ENCODE measurements at places on chromosomes 3 and 15.

- DNase-seq, result no peak
These were observed 150.5 kb downstream of the MECOM start for GRCh38 chr3:169512991-169513390.

- no peak for DNase-seq
These were observed 46.3 kb upstream of the ACKR4 start for GRCh38 chr3:132550579-132551305.

DNA sequence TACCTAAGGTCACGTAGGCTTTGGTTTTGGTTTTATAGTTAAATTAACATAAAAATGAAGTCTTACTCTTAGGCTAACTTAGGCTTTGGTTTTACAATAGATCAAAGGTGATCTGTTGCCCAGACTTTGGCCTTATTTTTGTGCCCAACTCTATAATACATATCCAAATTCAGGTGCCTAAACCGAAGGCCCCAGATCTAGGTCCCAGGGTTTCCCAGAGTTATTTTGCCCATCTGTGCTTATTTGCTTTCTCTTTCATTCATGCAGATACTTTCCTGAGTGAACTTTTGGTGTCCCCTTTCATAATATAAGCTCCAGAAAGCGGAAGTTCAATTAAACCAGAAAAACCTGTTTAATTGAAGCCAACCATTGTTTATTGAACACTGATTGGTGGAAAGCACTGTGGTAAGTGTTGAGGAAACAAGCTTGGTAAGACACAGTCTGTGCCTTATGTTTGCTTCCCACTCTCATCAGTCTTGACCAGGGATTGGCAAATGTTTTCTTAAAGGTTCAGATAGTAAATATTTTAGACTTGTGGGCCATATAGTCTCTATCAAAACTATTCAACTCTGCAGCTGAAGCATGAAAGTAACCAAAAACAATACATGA is 209.7 kb downstream of the WDR72 start:
- no peak for DNase-seq

DNA sequence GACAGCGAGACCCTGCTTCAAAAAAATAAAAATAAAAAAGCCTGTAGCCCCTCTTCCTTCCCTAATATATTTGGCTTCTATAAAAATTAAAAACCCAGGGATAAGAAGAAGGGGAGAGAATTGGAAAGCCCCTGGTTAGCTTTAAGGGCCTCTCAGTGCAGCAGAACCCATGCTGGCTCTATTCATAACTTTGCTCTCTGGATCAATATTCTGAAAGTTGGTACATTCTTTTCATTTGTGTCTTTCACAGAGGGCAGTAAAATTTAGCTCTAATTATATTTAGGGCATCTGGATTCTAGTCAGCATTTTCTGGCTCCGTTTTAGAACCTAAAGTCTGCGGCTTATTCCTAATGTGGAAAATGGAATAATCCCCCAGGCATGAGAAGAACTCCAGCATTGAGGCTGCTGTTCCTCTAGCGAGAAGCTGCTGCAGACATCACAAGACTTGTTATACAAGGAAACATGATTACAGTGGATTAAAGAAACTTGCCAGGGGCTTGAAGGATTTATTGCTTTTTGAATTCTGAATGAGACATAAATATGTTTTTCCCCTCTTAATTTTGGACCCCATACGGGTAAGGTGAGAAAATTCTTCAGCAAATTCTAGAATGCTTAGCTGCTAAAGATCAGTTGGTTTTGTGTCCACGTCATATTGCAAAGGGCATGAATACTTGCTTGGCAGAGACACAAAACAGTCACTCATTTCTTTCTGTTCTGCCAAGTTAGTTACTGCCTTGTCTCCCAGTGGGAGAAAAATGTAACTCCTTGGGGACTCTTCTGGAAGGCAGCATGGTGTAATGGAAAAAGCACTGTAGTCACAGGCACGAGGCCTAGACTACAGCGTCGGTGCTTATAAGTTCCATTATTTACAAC is 177.7 kb downstream of the VGLL4 start:
- no peak for DNase-seq

GRCh38 chr15:100152463-100152862 is 189.3 kb downstream of the ADAMTS17 start:
- DNase-seq, result no peak

DNA sequence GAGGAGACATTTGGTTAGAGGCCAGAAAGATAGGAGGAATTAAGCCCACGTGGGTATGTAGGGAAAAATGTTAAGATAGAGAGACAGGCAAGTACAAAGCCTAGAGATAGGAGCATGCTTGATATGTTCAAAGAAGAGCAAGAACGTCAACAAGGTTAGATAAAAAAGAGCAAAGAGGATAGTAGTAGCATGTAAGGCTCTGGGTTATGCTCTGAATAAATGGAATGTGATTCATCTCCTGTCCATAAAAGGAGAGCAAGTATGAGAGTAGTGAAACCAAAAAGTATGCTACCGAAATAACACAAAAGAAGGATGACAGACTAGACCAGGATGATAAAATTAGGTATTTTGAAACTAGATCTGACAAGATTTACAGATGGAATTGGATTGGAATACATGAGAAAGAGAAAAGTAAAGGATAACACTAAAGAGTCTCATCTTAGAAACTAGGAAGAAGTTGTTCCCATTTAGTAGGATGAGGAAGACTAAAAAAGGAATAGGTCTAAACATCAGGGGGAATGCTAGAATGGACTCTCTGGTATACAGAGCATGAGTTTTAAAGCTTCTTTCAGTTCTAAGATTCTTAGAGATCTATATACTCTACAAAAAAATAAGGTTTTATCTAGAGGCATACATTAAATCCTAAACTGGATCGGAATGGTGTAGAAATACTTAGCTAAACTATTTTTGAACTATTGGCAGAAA is 59.1 kb downstream of the TRPM7 start:
- DNase-seq, result no peak

GRCh38 chr15:73571346-73571745 is 61.8 kb downstream of the NPTN start:
- no peak for DNase-seq

- no peak for DNase-seq
These were observed 216.1 kb downstream of the WNT5A start for GRCh38 chr3:55270976-55271375.

DNA sequence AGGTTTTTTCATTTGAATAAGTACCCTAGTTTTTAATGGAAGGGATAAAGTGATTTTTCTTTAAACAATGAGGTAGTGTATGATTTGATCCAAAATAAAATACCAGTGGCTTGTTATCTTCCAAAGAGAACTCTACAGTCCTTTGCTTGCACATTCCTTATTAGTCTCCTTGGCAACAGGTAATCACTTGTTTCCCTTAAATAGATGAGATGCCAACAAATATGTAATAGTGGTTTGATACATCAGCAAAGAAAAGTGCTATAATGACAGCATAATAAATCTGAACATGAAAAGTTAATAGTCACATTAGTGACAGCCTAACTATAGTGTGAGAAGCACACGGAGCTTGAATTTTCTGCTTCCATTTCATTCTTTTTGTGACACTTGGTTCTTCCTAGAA is 360.2 kb downstream of the ZNF385D start:
- no peak for DNase-seq

- DNase-seq, result no peak
These were observed 98.9 kb downstream of the DNAJB8 start for GRCh38 chr3:128367761-128368160.

GRCh38 chr3:30864836-30865235 is 29.6 kb downstream of the GADL1 start:
- DNase-seq, result no peak

- no peak for DNase-seq
These were observed 122.6 kb downstream of the P2RY1 start for GRCh38 chr3:152957491-152957890.

- DNase-seq, result no peak
These were observed 16.3 kb downstream of the SEC11A start for GRCh38 chr15:84699538-84700191.

GRCh38 chr15:69585937-69586336 is 133.3 kb downstream of the RPLP1 start:
- no peak for DNase-seq

GRCh38 chr3:127226946-127227842 is 34.3 kb downstream of the PRR23E start:
- peak; percentile 17 for DNase-seq

GRCh38 chr15:63948971-63949370 is 97.3 kb downstream of the DAPK2 start:
- DNase-seq, result no peak

DNA sequence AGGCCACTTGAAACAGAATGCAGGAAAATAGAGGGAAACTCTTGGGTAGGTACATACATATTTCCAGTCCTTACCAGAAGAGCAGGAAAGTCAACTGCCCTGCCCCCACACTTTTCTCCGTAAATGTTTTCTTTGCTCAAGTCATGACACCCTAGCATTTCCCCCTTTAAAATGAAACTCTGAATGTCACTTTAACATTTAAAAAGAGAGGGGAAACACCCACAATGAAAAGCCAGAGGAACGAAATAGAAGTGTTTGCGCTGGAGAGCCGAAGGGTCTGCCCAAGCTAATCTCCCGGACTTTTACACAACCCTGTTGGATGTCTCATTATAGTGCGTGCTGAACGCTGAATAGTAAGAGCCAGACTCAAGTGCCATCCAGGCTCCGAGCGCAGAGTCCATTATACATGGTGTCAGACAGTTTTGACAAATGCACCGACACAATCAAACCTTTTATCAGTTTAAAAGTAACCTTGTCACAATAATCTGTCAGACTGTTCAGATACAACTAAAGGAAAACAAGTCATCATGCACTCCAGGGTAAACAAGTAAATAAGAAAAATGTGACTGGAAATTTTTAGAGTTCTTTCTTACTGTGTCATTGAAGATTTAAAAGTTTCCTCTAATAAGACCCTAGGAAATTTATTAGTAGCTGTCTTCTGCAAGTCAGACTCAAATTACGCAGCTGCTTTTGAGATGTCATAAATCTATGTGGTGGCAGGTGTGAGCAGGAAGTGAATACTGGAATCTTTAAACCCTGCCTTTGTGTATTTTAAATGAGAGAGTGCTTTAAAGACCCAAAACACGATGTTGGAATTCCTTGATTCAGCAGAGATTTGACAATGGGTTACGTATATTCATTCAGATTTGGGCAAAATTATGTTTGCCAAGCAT is 159.8 kb downstream of the RBMS3 start:
- DNase-seq, result no peak

GRCh38 chr15:99021027-99021627 is 13.5 kb upstream of the PGPEP1L start:
- DNase-seq, result no peak

- no peak for DNase-seq
These were observed 7.9 kb upstream of the PDE8A start for GRCh38 chr15:84973492-84974460.

GRCh38 chr15:89303986-89304385 is 30.6 kb downstream of the POLG start:
- no peak for DNase-seq

GRCh38 chr3:161199926-161200325 is 21.2 kb upstream of the NMD3 start:
- no peak for DNase-seq

DNA sequence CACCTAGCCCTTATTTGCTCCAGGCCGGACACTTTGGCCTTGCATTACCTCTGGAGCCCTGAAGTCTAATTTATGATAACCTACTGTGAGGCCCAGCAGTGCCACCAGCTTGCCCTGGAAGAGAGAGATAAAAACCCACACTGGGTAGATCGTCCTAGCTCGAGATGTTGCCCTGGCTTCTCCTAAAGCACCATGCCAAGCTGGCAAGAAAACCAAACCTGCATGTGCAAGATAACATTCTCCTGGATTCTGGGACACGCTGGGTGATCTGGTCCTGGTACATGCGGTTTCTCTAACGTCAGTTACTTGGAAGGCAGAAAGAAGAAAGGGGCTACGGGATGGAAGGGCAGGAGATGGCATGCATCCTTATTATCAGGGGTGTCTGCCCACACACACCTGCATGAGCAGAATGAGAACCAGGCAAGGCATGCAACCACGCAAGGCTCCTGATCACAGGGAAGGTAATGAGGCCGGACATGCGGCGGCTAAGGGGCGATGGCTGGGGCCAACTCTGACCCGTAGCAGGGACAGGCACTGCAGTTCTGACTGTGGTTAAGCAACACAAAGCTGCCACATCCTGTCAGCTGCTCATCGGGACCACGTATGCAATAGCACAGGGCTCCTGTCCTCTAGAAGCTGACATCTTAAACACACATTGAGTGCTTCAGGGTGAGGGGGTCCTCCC is 73.0 kb downstream of the OXNAD1 start:
- DNase-seq, result peak; percentile 62

GRCh38 chr15:90225504-90226234 is 8.1 kb downstream of the CIB1 start:
- DNase-seq, result no peak

- peak; percentile 19 for DNase-seq
These were observed 31.8 kb upstream of the RASA2 start for GRCh38 chr3:141454906-141455602.

DNA sequence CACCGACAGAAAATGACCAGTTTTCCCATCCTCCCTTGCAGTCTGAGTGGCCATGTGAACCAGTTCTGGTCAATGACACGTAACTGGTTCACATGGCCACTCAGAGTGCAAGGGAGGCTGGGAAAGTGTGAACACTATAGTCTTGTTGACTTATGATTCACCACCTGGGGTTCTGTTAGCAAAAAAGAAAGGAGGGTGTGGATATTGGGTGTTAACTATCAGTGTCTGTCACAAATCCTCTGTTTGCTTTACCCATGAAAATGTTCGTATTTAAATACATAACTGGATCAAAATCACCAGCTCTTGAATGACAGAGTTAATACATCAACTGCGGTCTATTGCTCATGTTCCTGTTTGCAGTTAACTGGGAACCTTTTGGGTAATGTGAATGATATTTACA is 92.3 kb downstream of the ADAMTSL3 start:
- no peak for DNase-seq

DNA sequence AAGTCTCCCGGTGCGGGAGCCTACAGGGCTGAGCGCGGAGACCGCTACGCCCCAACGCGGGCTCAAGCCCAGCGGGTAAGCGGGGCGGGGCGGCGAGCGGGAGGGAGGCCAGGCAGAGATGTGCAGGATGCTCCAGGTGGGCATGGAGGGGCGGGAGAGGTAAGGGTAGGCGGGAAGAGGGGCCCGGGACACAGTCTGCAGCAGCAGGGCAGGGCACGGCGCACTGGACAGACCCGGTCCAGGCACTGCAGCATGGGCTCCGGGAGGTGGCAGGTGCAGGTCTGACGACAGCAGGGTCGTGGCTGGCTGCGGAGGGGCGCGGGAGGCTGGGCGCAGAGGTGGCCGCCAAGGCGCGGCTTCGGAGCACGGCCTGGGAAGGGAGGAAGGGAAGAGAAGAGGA is 102.8 kb downstream of the GABRB3 start:
- no peak for DNase-seq

- DNase-seq, result no peak
These were observed 23.9 kb downstream of the VGLL3 start for GRCh38 chr3:86967062-86967461.

GRCh38 chr3:127427666-127428065 is 139.8 kb upstream of the PRR20G start:
- DNase-seq, result no peak

Measured in CD4-positive, alpha-beta T cell treated with Interferon gamma for 1 hour (primary cell).